ENCODE measurements at places on chromosomes 2 and 18.
A peak's percentile ranks its signal among the peaks of the same experiment; 100 is the strongest.

DNA sequence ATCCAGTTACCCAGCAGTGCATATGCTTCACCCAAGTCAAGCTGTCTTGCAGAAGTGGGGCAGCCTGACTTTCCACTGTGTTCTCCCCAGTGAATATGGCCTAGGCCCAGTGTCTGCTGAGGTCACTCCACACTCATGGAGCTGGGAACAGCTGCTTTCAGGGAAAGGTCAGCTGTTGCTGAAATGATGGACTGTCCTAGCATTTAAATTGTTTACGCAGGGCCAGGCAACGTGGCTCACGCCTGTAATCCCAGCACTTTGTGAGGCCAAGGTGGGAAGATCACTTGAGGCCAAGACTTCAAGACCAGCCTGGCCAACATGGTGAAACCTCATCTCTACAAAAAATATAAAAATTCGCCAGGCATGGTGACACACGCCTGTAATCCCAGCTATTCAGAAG is 86.5 kb downstream of the LIPG start:
- no peak overlapping the region for H3K27ac ChIP-seq
- no peaks in the 10 kb centered on the region for H3K4me1 ChIP-seq
- H3K36me3 ChIP-seq: no peaks in the 10 kb centered on the region
- no peaks in the 10 kb centered on the region for H3K27me3 ChIP-seq
- no peak for DNase-seq

DNA sequence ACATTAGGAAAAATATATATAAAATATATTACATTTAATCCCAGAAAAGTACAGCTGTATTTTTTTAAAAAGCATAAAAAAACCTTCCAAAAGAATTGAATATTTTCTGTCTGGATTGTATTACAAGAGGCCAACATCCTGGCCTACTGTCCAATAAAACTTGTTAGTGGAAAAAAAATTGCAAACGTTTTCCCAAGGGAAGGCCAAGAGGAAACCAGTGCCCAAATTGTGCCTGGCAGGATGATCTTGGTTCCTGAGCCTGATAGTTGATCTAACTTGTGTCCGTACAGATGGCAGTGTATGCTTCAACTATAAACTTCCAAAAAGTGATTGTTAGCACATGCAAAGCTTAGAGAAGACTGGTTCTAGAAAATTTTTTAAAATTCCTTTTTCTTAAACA is 90.6 kb upstream of the LPIN2 start:
- H3K4me3 ChIP-seq: no peak overlapping the region
- H3K27ac ChIP-seq: no peak overlapping the region
- no peaks in the 10 kb centered on the region for H3K4me1 ChIP-seq
- peaks cover 83% of the 10 kb centered on the region for H3K36me3 ChIP-seq
- DNase-seq: no peak
- no peaks in the 10 kb centered on the region for H3K27me3 ChIP-seq

DNA sequence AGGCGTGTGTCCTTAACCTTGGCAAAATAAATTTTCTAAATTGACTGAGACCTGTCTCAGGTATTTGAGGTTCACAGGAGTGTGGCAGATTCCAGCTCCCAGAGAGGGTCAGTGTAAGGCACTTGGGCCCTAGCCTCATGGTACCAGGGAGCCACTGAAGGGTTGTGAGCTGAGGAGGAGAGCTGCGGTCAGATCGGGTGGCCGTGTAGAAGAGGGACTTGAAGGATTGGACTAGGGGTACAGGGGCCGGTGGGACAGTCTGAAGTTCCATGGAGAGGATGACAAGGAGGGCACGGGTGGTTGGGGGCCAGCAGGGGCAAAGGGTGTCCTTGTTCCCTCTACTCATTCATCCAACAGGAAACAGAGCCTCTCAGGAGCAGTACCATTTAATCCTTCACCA is 327.0 kb upstream of the HS6ST1 start:
- no peak overlapping the region for H3K27ac ChIP-seq
- no peaks in the 10 kb centered on the region for H3K36me3 ChIP-seq
- no peak for DNase-seq
- H3K4me3 ChIP-seq: no peak overlapping the region

GRCh38 chr2:135617501-135618015 is 86.3 kb downstream of the R3HDM1 start:
- H3K36me3 ChIP-seq: peaks cover 5% of the 10 kb centered on the region
- no peak overlapping the region for H3K27ac ChIP-seq
- no peak for DNase-seq
- no peaks in the 10 kb centered on the region for H3K4me1 ChIP-seq
- no peak overlapping the region for H3K4me3 ChIP-seq

DNA sequence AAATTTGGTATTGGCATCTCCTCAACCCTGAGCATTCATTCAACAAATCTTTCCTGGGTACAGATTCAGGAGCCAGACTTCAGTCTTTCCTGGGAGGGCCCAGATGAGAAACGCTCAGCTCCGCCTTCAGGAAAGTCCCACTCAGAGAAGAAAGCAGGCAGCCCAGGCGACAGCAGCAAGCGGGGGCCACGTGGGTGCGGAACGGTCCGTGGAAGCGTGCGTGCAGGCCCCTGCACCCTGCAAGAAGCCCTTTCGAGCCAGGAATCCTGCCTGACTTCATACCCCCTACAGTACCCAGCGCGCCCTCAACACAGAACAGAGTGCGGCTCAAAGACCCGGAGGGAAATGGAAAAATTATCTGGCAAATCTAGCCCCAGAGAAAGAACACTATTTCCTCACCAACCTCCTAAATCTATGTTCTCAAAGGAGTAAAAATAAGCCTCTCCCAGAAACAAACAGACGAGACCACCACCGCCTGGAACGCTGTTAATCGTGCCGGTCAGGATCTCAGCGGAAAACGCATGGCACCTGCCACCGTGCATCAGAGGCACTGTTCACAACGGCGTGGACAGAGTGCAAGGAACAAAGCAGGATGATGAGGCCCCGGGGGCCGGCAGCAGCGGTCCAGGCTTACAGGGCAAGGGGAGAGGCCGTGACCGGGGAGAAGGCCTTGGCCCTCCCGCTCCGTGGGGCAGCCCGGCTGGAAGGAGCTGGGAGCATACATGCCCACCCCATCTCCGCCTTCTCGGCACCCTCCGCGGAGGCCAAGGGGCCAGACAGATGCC is 318.3 kb downstream of the EIPR1 start:
- H3K27ac ChIP-seq: no peak overlapping the region
- DNase-seq: no peak
- no peaks in the 10 kb centered on the region for H3K27me3 ChIP-seq
- no peaks in the 10 kb centered on the region for H3K36me3 ChIP-seq
- no peaks in the 10 kb centered on the region for H3K4me1 ChIP-seq
- H3K4me3 ChIP-seq: no peak overlapping the region

GRCh38 chr18:73891572-73892421 is 255.8 kb downstream of the FBXO15 start:
- no peaks in the 10 kb centered on the region for H3K4me1 ChIP-seq
- H3K36me3 ChIP-seq: no peaks in the 10 kb centered on the region
- DNase-seq: no peak
- H3K4me3 ChIP-seq: no peak overlapping the region

- H3K4me1 ChIP-seq: no peaks in the 10 kb centered on the region
- peak; percentile 55 for DNase-seq
- no peaks in the 10 kb centered on the region for H3K36me3 ChIP-seq
Measured at GRCh38 chr2:60707750-60708371, 48.2 kb upstream of the PAPOLG start.

GRCh38 chr2:236739663-236740062 is 170.0 kb downstream of the ACKR3 start:
- H3K27ac ChIP-seq: no peak overlapping the region
- H3K4me3 ChIP-seq: no peak overlapping the region
- no peaks in the 10 kb centered on the region for H3K36me3 ChIP-seq
- H3K27me3 ChIP-seq: no peaks in the 10 kb centered on the region

GRCh38 chr2:263022-263738 is 652 bp downstream of the SH3YL1 start:
- H3K36me3 ChIP-seq: no peaks in the 10 kb centered on the region
- peak overlapping the region; percentile 97 for H3K4me3 ChIP-seq
- no peak overlapping the region for H3K27ac ChIP-seq
- no peak for DNase-seq
- peaks cover 6% of the 10 kb centered on the region for H3K4me1 ChIP-seq

GRCh38 chr2:166380615-166381014 is 4.9 kb upstream of the SCN9A start:
- H3K4me3 ChIP-seq: no peak overlapping the region
- H3K36me3 ChIP-seq: no peaks in the 10 kb centered on the region
- H3K4me1 ChIP-seq: no peaks in the 10 kb centered on the region
- no peak for DNase-seq

GRCh38 chr18:25164848-25165811 is 186.8 kb downstream of the ZNF521 start:
- no peaks in the 10 kb centered on the region for H3K27me3 ChIP-seq
- no peak overlapping the region for H3K4me3 ChIP-seq
- peak overlapping the region; percentile 77 for H3K27ac ChIP-seq
- DNase-seq: peak; percentile 43

- no peak for DNase-seq
- no peak overlapping the region for H3K4me3 ChIP-seq
- peaks cover 4% of the 10 kb centered on the region for H3K4me1 ChIP-seq
- no peaks in the 10 kb centered on the region for H3K36me3 ChIP-seq
- no peak overlapping the region for H3K27ac ChIP-seq
- H3K27me3 ChIP-seq: no peaks in the 10 kb centered on the region
Measured at GRCh38 chr2:215746887-215747615, 266.3 kb downstream of the MREG start.

GRCh38 chr2:96824079-96824870 is 8.2 kb downstream of the CNNM3 start:
- H3K4me3 ChIP-seq: no peak overlapping the region
- H3K27ac ChIP-seq: peak overlapping the region; percentile 48
- no peaks in the 10 kb centered on the region for H3K27me3 ChIP-seq
- peaks cover 28% of the 10 kb centered on the region for H3K4me1 ChIP-seq
- peak; percentile 76 for DNase-seq
- peaks cover 19% of the 10 kb centered on the region for H3K36me3 ChIP-seq

- DNase-seq: no peak
- H3K27ac ChIP-seq: no peak overlapping the region
- H3K27me3 ChIP-seq: no peaks in the 10 kb centered on the region
Measured at GRCh38 chr2:69083235-69083748, 70.3 kb downstream of the ANTXR1 start.

DNA sequence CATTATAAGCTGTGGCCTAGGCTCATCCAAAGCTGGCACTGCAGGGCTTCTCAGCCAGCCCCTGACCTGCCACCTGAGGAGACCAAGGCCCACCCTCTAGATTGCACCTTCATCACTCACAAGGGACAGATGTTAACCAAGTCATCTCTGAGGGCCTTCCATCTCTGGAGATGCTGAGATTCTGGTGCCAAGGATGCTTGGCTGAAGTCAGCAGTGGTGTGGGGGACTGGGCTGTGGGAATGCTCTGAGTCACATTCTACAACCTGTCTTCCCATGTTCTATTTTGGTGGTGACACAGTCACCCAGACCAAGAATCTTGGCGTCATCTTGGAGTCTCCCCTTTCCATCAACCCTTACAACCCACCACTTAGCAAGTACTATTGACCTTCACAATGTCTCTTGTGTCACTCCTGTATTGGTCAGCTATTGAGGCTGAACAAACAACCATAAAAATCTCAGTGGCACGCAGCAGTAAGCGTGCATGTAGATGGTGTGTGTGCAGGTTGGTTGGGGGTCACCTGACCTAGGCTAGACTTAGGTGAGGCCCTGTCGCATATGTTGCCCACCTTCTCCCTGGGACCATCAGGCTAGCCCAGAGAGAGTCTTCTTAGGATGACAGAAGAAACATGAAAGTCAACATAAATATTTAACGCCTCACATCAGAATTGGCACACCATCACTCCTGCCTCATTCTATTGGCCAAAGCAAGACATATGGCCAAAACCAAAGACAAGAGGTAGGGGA is 135.0 kb downstream of the SMAD7 start:
- no peaks in the 10 kb centered on the region for H3K27me3 ChIP-seq
- DNase-seq: no peak
- H3K36me3 ChIP-seq: no peaks in the 10 kb centered on the region
- no peak overlapping the region for H3K4me3 ChIP-seq
- peaks cover 26% of the 10 kb centered on the region for H3K4me1 ChIP-seq
- H3K27ac ChIP-seq: no peak overlapping the region

DNA sequence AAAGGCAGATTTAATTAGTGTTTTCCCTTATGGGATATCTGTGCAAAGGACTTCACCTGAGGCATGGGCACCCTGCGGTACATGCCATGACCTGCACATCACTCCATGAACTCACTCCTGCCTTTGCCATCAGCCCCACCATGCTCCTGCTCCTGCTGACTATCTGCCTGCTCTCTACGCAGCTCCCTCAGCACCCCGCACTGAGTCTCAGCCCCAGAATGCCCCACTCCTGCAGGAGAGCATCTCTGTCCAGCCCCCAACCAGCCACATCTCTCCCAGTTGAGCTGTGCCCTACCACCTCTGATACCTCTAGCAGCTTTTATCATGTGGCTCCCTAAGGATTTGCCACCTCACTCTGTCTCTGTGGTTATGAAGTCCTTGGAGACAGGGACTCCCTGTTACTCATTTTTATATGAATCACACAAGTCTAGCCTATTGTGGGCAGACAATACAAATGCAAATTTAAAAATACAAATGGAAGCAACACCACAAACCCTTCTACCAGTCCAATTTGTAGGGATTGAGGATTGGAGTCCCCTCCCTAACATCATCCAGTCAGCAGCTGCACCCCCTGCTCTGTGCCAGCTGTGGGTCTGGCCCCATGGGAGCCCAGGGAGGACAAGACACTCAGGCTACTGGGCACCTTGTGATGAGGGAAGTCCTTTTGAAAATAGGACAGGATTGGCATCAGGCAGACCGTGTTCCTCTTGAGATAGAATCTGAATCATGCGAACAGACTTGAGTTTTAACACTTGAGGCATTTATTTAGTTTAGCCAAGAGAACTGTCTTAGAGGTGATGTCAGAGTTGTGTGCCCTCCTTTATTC is 689.6 kb upstream of the HS6ST1 start:
- DNase-seq: no peak
- H3K36me3 ChIP-seq: no peaks in the 10 kb centered on the region
- H3K27ac ChIP-seq: no peak overlapping the region
- no peak overlapping the region for H3K4me3 ChIP-seq
- no peaks in the 10 kb centered on the region for H3K27me3 ChIP-seq

DNA sequence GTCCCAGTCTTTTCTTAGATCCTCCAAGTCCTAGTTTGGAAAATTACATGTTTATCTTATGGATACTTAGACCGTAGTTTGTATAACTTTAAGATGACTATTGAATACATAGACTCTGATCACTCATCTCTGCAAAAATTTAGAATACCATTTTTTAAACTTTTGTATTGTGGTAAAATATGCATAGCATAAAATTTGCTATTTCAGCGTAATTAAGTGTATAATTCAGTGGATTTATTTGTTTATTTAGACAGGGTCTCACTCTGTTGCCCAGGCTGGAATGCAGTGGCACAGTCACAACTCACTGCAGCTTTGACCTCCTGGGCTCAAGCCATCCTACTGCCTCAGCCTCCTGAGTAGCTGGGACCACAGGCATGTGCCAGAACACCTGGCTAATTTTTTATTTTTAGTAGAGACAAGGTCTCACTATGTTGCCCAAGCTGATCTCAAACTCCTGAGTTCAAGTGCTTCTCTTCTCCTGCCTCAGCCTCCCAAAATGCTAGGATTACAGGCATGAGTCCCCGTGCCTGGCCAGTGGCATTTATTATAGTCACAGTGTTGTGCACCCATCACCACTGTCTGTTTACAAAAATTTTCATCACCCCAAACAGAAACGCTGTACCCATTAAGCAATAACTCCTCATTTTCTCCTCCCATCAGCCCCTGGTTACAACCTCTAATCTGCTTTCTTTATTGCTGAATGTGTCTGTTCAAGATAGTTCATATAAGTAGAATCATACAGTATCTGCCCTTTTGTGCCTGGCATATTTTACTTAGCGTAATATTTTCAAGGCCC is 90.0 kb downstream of the MAP3K20 start:
- peaks cover 4% of the 10 kb centered on the region for H3K4me1 ChIP-seq
- no peak for DNase-seq
- no peak overlapping the region for H3K27ac ChIP-seq
- H3K27me3 ChIP-seq: no peaks in the 10 kb centered on the region

- no peaks in the 10 kb centered on the region for H3K36me3 ChIP-seq
- H3K27ac ChIP-seq: no peak overlapping the region
- no peak overlapping the region for H3K4me3 ChIP-seq
- H3K4me1 ChIP-seq: no peaks in the 10 kb centered on the region
Measured at GRCh38 chr2:8346706-8347430, 335.0 kb upstream of the ID2 start.

Data from cardiac muscle cell (in vitro differentiated cells and primary cell).